ENCODE measurements at places on chromosomes 5 and 9. TPM values are rescaled to one million over a fixed set of nuclear protein-coding genes. Genes with fewer than 3 reads are reported as not detected.

Gene SH3GL2
- 0.29 TPM for total RNA-seq

- peaks cover 43% of the 10 kb centered on the region for H3K4me1 ChIP-seq
- no peaks in the 10 kb centered on the region for H3K27me3 ChIP-seq
- H3K36me3 ChIP-seq = no peaks in the 10 kb centered on the region
- no peak for DNase-seq
- H3K4me3 ChIP-seq = no peak overlapping the region
Measured at GRCh38 chr5:140222416-140222815, 47.4 kb downstream of the CYSTM1 start.

- DNase-seq = peak; percentile 61
- peaks cover 3% of the 10 kb centered on the region for H3K36me3 ChIP-seq
- peak overlapping the region; percentile 99 for H3K27ac ChIP-seq
- H3K4me3 ChIP-seq = no peak overlapping the region
- peaks cover 47% of the 10 kb centered on the region for H3K4me1 ChIP-seq
- no peaks in the 10 kb centered on the region for H3K27me3 ChIP-seq
Measured at GRCh38 chr5:179307931-179308471, 37.3 kb downstream of the ADAMTS2 start.

Gene HBEGF
- 2.5 TPM for total RNA-seq

GRCh38 chr5:83530193-83530592, 58.6 kb downstream of the VCAN start:
- no peak overlapping the region for H3K4me3 ChIP-seq
- H3K36me3 ChIP-seq = peaks cover 5% of the 10 kb centered on the region
- DNase-seq = no peak
- H3K4me1 ChIP-seq = no peaks in the 10 kb centered on the region

- DNase-seq = peak; percentile 17
- peaks cover 32% of the 10 kb centered on the region for H3K4me1 ChIP-seq
- no peak overlapping the region for H3K4me3 ChIP-seq
- H3K27me3 ChIP-seq = no peaks in the 10 kb centered on the region
Measured at GRCh38 chr9:129704807-129705206, 39.4 kb downstream of the PRRX2 start.

Data from osteoblast (primary cell).